ENCODE measurements at places on chromosomes 3 and 15.

DNA sequence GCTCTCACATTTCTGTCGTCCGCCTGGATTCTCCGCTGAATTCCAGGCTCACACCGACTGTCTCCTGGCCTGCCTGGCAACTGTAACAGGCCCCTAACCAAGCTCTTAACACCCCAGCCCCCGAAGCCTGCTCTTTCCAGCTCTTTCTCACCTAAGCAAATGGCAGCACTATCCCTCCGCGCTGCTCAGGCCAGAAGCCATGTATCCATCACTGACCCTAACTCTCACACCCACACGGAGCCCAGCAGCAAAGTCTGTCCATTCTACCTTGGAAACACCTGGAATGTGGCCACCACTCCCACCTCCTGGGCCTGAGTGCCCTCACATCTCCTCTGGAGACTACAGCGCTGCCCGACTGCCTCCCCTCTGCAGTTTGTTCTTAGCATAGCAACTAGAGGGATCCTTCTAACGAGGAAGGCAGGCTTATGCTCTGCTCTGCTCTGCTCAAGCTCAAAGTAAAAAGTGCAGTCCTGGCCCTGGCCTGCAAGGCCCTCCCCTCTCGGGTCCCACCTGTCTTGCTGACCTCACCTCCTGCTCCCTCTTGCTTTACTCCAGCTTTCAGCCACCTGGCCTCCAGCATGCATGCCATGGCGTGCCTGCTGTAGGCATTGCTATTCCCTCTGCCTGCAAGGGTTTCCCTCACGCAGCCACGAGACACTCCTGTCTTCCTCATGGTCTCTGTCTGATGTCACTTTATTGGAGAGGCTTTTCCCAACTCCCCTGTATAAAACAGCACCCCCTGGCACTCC is 27.2 kb downstream of the FEM1B start:
- no peak for DNase-seq

DNA sequence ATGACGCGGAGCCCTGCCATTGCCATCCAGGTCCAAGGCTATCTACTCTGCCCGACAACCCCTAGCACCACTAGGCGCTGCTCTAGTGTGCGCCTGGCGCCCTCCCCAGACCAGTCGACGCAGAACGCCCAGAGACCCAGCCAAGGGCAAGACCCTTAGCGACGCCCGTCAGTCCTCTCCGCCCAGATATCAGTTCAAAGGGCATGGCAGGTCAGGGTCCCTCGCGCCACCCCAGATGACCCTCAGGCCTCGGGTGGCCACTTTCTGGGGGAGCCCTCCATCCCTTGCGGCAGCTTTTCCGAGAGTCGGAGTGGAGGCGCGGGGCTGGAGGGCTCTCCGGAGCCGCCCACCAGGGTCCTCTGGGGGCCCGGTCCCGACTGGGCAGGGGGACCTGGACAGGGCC is 371 bp upstream of the CLSTN2 start:
- DNase-seq = no peak

- no peak for DNase-seq
Measured at GRCh38 chr3:116314476-116314875, 130.8 kb downstream of the LSAMP start.

GRCh38 chr3:192130534-192131132 is 596.7 kb downstream of the FGF12 start:
- DNase-seq = no peak

DNA sequence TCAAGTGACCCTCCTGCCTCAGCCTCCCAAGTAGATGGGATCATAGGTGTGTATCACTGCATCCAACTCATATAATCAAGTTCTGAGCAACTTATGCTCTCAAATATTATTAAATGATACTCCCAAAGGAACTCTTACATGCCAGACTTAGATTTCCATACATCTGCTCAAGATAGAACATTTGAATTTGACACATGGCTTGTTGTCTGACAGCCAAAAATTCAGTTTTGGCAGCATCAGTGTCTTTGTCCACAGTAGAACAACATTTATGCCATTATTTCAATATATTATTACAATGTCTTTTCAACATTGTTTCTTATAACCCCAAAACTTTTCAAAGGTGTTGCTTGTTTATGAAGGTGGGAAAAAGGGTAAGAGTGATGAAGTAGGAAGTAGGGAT is 116.2 kb downstream of the SUCNR1 start:
- DNase-seq = no peak

GRCh38 chr3:124235446-124235845 is 243.5 kb upstream of the ROPN1 start:
- DNase-seq = no peak
